Cardiac septum (tissue), 1 donor: ENCODE measurements at places on chromosomes 4 and X. TPM values are rescaled to one million over a fixed set of nuclear protein-coding genes. Genes with fewer than 3 reads are reported as not detected.

Gene P2RY4
- total RNA-seq, result 0.24 TPM

DNA sequence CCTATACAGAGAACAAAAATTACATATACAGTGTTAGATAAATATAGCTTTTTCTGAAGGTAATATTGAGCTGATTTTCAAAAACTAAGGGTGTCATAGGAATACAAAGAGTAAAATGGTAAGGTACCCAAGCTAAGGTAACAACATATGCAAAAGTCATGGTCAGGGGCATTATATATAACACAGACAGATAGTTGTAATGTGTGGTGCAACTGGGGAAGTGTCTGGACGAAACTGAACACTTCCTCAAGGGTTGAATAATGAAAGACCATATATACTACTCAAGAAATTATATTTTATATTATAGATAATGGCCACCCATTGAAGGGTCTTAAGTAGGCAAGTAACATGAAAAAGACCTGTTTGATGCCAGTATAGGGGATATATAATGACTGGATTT, 262.1 kb upstream of the CXXC4 start:
- no peak for DNase-seq

Gene SEPSECS
- 6.6 TPM for total RNA-seq

Gene PRR32
- total RNA-seq, result 0.89 TPM
